ENCODE measurements at places on chromosomes 13 and 19.

GRCh38 chr19:28864577-28865042 is 348.3 kb downstream of the UQCRFS1 start:
- no peak for DNase-seq

DNA sequence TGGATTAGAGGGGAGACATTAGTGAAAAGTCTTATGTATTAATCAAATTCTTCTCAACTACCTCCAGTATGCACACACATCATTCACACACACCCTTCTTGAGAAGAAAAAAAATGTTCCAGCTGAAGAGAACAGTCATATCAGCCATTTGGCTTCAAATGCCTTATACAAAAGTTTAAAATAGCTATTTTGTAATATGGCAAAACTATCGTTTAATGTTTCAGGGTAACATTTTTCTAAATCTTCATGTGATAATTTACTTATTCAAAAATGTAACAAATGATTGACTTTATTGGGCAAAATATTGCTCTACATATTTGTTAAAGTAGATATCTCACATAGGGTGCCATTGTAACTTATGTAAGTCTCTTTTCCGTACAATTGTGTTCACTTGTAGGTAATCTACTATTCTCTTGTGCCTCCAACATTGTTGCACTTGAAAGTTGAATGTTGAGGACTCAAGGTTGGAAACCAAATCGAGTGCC is 13.6 kb downstream of the ZIC2 start:
- no peak for DNase-seq

DNA sequence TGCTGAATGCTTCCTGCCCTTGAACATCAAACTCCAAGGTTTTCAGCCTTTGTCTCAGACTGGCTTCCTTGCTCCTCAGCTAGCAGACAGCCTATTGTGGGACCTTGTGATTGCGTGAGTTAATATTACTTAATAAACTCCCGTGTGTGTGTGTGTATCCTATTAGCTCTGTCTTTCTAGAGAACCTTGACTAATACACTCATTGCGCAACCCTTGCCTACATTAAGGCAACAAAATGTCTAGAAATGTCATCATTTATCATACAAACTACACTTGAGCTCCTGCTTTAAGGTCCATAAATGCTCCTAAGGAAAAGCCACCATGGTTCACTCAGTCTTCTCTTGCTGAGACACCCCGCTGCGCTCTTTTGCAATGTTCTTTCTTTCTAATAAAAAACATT is 2861.0 kb downstream of the PCDH9 start:
- DNase-seq = no peak

DNA sequence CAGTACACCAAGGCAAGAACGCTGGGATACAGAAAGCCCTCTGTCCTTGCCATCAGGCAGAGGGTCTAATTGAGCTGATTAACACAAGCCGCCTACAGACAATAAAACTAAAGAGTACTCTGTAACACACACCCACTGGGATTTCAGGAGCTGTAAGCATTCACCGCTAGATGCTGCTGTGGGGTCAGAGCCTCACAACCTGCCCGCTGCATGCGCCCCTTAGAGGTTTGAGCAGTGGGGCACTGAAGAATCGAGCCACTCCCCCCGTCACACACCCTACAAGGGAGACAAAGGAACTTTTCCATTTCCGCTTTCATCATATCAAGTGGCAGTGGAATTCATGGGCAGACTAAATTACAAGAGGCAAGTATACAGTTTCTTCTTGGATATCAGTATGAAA is 1080.6 kb downstream of the PCDH17 start:
- no peak for DNase-seq

GRCh38 chr13:51815848-51816247 is 11.9 kb upstream of the DHRS12 start:
- no peak for DNase-seq

- no peak for DNase-seq
These were observed 29.8 kb upstream of the TM9SF2 start for GRCh38 chr13:99471221-99472121.

DNA sequence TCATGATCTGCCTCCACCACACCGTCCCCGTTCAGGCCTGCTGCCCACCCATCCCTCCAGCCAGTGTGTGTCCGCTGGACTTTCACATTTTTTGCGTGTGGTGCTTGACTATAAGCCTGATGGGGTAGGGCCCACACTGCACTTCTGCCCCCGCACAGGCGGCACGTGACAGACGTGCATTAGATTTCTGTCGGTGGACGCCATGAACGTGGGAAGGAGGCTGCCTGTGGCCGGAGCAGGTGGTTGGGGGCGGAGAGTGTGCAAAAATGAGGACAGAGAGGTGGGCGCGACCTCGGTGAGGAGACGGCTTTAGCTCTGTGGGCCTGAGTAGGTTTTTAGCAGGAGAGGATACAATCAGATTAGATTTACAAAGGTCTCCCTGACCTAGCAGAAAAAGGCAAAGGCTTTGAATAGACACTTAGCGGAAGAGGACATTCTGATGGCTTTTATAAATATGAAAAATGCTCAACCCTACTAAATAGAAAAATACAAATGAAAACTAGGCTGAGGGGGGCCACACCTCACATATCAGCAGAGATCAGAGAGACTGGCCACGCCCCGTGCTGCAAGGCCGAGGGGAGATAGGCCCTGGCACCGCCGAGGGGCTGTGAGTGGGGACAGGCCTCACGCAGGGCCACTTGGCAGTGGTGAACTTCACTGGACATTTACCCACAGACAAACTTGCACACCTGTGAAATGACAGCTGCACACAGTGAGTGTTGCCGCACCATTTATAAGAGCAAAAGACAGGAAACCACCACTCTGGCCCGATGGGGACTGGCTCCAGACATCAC is 25.4 kb downstream of the PAK4 start:
- DNase-seq = no peak

DNA sequence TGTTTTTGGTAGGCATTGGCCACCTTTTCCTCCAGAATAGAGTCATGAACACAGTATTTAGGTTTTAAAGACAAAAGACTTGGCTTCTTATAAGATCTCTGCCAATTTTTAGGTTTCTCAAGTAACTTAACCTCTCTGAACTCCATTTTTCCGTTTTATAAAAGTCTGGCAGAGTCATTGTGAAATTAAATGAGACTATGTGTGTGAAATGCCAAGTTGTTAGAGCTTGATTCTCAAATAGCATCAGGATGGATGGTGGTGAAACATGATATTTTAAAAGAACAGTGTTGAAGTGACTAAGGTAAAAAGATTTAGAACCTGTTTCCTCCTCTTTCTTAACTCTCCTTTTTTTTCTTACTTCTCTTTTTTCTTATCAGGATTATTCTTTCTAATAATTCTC is 617.7 kb upstream of the SLITRK1 start:
- no peak for DNase-seq

GRCh38 chr13:97640268-97640667 is 206.3 kb downstream of the RAP2A start:
- no peak for DNase-seq

All from GOT3 (cell line).